ENCODE measurements at places on chromosomes 4 and X. TPM values are rescaled to one million over a fixed set of nuclear protein-coding genes. Genes with fewer than 3 reads are reported as not detected.

KLHL15 gene
- 4.7 TPM for total RNA-seq

MAOB gene
- total RNA-seq: 151 TPM

TMSB15C gene
- not detected for total RNA-seq

MAGEC1 gene
- not detected for total RNA-seq

DNA sequence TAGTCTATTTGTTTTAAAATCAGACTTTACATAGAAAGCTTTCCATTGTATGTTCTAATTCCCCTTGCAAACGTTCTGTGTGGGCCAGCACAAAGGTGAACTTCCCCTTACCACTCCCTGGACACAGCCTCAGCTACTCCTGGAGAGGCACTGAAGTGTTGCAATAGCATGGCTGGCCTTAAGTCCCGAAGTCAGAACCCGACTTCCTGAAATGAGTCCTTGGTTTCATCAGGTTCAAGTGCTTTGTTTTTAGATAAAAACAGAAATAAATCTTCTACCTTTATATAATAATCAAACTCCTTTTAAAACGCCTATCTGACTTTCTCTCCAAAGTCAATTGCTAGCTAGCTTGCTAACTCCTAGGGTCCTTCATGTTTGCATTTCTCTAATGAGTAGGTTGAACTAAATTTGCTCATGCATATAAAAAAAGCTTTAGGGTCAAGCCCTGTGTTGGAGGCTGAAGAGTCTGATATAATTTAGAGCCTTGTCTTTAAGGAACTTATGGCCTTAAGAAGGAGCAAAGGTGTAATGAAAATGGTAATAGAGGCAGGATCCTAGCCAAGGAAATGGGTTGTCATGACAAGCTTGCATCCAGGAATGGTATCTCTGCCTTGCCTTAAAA is 9.0 kb downstream of the BMP3 start:
- no peaks in the 10 kb centered on the region for H3K4me1 ChIP-seq
- H3K36me3 ChIP-seq: no peaks in the 10 kb centered on the region
- H3K4me3 ChIP-seq: no peak overlapping the region
- peaks cover 4% of the 10 kb centered on the region for H3K27me3 ChIP-seq

DNA sequence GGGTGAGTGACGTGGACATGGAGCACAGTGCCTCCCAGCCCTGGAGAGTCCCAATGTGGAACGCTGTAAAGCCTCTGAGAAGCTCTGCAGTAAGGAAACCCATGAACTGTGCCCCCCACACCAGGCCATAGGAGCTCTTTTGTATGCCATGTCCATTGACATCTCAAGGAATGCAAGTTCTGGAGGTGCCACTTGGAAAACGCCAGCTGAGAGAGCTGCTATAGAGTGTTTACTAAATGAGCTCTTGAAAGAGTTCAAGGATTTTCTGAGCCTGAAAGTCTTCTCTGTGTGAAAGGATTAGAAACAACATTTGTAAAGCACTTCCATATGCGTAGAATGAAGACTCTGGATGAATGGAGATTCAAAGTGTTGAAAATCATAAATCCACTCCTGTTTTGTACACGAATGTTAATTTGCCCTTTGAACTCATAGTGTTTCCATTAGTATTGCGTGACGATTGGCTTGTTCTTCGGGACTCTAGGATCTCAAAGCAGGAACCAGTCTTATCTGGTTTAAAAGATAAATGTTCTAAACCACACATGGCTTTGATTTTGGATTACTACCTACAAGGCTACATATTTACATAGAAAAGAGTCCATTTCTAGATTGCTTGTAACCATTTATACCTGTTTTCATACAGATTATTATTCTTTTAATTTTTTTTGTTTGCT is 41.8 kb upstream of the STOX2 start:
- H3K4me1 ChIP-seq: no peaks in the 10 kb centered on the region
- no peak overlapping the region for H3K27ac ChIP-seq
- H3K36me3 ChIP-seq: no peaks in the 10 kb centered on the region
- H3K4me3 ChIP-seq: no peak overlapping the region

- no peaks in the 10 kb centered on the region for H3K4me1 ChIP-seq
- H3K27ac ChIP-seq: no peak overlapping the region
- H3K4me3 ChIP-seq: no peak overlapping the region
- H3K36me3 ChIP-seq: no peaks in the 10 kb centered on the region
Measured at GRCh38 chrX:130556951-130557350, 155.2 kb downstream of the RBMX2 start.

DNA sequence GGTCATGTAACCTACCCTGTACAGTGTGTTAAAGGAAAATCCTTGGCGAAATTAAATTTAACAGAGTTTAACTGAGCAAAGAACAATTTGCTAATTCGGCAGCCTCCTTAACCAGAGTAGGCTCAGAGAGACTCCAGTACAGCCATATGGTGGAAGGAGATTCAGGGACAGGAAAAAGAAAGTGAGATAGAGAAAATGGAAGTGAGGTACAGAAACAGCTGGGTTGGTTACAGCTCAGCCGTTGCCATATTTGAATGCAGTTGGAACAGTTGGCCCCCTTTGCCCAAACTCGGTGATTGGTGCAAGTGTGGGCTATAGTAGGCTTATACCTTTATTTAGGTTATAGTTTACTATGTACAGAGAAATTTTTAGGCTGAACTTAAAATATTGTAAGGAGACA is 48.8 kb upstream of the GBA3 start:
- H3K27me3 ChIP-seq: no peaks in the 10 kb centered on the region
- H3K36me3 ChIP-seq: no peaks in the 10 kb centered on the region
- no peak overlapping the region for H3K27ac ChIP-seq
- peaks cover 9% of the 10 kb centered on the region for H3K4me1 ChIP-seq
- no peak overlapping the region for H3K4me3 ChIP-seq

DNA sequence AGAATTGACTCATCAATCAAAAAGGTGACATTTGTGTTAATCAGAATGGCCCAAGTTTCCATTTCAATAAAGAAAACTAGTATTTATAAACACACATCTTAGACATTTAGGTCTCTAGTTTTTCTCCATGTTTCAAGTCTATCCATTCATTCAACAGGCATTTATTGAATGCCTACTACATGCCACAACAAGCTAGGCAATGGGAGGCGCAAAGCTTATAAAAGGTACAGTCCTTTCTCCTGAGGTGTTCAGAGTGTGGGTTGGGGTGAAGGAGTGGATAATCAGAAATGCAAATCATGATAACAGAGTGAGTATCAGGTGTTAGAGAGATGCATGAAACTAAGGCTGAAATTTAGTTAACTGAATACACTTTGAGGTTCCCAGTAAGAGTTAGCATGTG is 78.0 kb downstream of the HCCS start:
- no peak overlapping the region for H3K4me3 ChIP-seq
- DNase-seq: no peak
- no peaks in the 10 kb centered on the region for H3K27me3 ChIP-seq
- H3K4me1 ChIP-seq: no peaks in the 10 kb centered on the region
- no peaks in the 10 kb centered on the region for H3K36me3 ChIP-seq

DNA sequence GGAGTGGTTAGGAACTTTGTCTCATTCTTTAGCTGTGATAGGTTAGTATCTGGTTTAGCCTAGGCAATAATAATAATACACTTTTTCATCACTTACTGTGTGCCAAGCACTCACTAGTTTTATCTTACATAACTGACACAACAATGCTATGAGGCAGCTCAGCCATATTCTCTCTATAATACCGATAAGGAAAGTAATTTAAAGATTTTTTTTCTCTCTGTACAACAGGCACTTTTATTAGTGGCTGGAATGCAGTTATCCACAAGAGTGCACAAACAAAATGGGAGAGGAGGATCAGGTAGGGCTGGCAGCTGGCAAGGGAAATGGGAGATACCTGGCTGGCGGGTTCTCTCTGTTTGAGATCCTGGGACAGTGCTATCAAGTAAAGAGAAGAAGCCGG is 7.6 kb downstream of the RELL1 start:
- H3K4me1 ChIP-seq: peaks cover 24% of the 10 kb centered on the region
- DNase-seq: no peak
- no peak overlapping the region for H3K27ac ChIP-seq
- H3K36me3 ChIP-seq: no peaks in the 10 kb centered on the region
- H3K27me3 ChIP-seq: no peaks in the 10 kb centered on the region
- no peak overlapping the region for H3K4me3 ChIP-seq

DNA sequence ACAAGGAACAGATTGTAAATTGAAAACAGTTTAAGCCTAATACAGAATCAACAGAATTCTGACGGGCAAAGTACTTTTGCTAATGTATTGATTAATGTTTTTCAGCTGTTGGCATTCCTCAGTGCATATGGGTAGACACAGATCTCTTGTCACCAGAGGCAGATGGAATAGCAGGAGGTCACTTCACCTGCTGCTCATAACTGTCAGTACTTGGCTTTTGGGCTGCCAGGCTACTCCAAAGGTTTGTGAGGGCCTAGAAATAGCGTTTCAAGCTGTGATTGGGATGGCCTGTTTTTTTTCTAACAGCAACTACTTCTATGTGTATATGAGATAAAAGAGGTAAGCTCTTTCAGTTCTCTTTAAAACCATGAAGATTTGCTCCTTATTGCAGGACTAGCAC is 307.5 kb upstream of the ANXA10 start:
- DNase-seq: no peak
- no peaks in the 10 kb centered on the region for H3K4me1 ChIP-seq
- H3K36me3 ChIP-seq: no peaks in the 10 kb centered on the region
- H3K4me3 ChIP-seq: no peak overlapping the region
- H3K27me3 ChIP-seq: no peaks in the 10 kb centered on the region
- H3K27ac ChIP-seq: no peak overlapping the region

GRCh38 chrX:115665122-115665521 is 104.1 kb downstream of the PLS3 start:
- no peaks in the 10 kb centered on the region for H3K4me1 ChIP-seq
- no peak overlapping the region for H3K4me3 ChIP-seq
- H3K27ac ChIP-seq: no peak overlapping the region
- no peaks in the 10 kb centered on the region for H3K27me3 ChIP-seq
- no peak for DNase-seq

DNA sequence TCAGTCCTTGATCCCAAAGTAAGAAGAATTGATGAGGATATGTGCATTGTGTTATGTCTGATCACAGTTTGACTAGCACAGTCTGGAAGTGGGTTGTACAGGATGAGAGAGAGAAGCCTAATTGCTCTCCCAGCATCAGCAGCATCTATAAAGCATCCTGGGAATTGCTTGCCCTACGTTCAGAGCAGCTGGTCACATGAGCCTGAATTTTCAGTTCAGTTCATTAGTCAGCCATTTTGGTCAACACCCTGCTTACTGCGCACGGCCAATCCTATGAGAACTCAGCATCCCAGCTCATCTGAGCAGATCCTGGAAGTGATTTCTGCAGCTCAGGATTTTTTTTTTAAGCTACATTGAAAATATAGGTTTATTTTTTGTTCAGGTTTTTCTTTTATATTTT is at the start of gene RUFY3:
Gene RUFY3, plus strand, starts transcription at position 218 of the 400 bp plus-strand sequence. CDS start 610 bp downstream, outside the sequence.
- no peaks in the 10 kb centered on the region for H3K4me1 ChIP-seq
- no peaks in the 10 kb centered on the region for H3K27me3 ChIP-seq
- no peak within 1 kb of the TSS for H3K4me3 ChIP-seq
- H3K27ac ChIP-seq: no peak within 1 kb of the TSS
- H3K36me3 ChIP-seq: no peaks in the 10 kb centered on the region

DNA sequence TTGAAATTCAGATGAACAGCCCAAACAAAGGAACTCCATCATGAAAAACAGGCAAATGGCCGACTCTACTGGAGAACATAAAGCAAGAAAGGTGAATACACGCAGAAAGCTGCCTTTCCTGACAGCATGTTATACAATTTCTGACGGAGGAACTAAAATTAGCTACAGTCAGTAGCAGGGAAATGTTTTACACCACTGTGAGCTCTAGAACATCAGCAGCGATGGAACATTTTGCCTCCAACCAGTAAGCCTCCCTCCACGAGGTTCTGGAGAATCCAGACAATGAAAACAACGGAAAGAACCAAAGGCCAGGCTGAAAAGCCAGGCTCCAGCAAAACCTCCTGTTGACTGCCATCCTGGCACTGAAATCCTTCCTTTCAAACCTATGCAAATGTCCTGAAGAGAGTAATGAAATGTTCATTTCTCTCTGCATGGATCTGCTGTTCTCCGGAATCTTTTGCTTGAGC is 78.9 kb downstream of the IRF2 start:
- no peak for DNase-seq
- no peaks in the 10 kb centered on the region for H3K4me1 ChIP-seq
- H3K36me3 ChIP-seq: peaks cover 18% of the 10 kb centered on the region
- no peak overlapping the region for H3K4me3 ChIP-seq

- H3K27me3 ChIP-seq: peaks cover 8% of the 10 kb centered on the region
- no peak within 1 kb of the TSS for H3K4me3 ChIP-seq
- H3K4me1 ChIP-seq: no peaks in the 10 kb centered on the region
- no peaks in the 10 kb centered on the region for H3K36me3 ChIP-seq
- DNase-seq: no peak
Measured at GRCh38 chrX:101290957-101291603, at the start of gene TAF7L. Gene TAF7L (minus strand): TSS chrX:101291334. CDS start chrX:101287543, 3,791 bp downstream.

DNA sequence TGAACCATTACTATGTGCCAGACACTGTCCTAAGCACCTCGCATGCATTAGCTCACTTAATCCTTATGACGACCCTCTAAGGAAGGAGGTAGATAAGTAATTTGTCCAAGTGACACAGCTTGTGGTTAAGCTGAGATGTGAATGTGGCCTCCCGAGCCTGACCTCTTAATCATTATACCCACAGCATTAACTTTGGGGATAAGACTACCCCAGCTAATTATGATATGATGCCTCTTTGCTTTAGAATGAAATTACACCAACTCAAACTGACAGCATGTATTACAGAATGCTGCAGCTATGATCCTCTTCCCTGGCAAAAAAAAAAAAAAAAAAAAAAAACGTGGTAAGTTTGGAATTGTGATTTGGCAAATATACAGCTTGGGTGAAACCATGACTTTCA is 53.5 kb downstream of the APBB2 start:
- DNase-seq: no peak
- no peaks in the 10 kb centered on the region for H3K27me3 ChIP-seq
- no peaks in the 10 kb centered on the region for H3K36me3 ChIP-seq
- H3K4me1 ChIP-seq: peaks cover 6% of the 10 kb centered on the region

GRCh38 chr4:47661741-47662140 is 176.1 kb downstream of the CORIN start:
- no peaks in the 10 kb centered on the region for H3K36me3 ChIP-seq
- no peaks in the 10 kb centered on the region for H3K4me1 ChIP-seq
- H3K4me3 ChIP-seq: no peak overlapping the region
- no peaks in the 10 kb centered on the region for H3K27me3 ChIP-seq

DNA sequence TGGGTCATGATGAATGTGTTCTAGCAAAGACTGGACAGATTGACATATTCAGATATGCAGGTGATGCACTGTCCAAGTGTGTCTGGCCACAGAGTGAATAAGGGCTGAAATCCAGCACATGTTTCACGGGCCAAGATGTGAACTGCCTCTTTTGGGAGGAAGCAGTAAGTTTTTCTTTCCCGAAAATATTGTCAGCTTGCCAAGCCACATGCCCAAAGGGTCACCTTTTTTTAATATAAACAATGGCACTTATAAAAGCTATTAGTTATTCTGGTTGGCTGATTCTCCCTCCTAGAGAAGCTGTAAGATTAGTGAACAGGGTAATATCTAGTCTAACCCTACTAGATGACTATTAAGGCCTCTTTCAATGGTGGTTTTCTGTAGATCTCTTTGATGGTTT is 1.5 kb upstream of the EDNRA start:
- H3K27me3 ChIP-seq: no peaks in the 10 kb centered on the region
- no peak for DNase-seq
- no peak overlapping the region for H3K27ac ChIP-seq
- H3K4me1 ChIP-seq: no peaks in the 10 kb centered on the region

- no peak for DNase-seq
- H3K36me3 ChIP-seq: peaks cover 12% of the 10 kb centered on the region
- H3K4me1 ChIP-seq: no peaks in the 10 kb centered on the region
- no peaks in the 10 kb centered on the region for H3K27me3 ChIP-seq
Measured at GRCh38 chr4:139526928-139527327, 29.1 kb downstream of the SETD7 start.

All from right lobe of liver (tissue), 6 donors.